ENCODE measurements at places on chromosomes 1 and 21.

GRCh38 chr1:242240077-242240476, 241.2 kb upstream of the MAP1LC3C start:
- no peak for DNase-seq

- DNase-seq: no peak
These were observed 126.2 kb upstream of the CD34 start for GRCh38 chr1:208036918-208037766.

- DNase-seq: no peak
These were observed 122.8 kb downstream of the NOS1AP start for GRCh38 chr1:162192306-162192678.

- DNase-seq: no peak
These were observed 217.9 kb downstream of the RWDD3 start for GRCh38 chr1:95451904-95452303.

- DNase-seq: no peak
These were observed 580 bp upstream of the NECTIN4 start for GRCh38 chr1:161089938-161090337.

DNA sequence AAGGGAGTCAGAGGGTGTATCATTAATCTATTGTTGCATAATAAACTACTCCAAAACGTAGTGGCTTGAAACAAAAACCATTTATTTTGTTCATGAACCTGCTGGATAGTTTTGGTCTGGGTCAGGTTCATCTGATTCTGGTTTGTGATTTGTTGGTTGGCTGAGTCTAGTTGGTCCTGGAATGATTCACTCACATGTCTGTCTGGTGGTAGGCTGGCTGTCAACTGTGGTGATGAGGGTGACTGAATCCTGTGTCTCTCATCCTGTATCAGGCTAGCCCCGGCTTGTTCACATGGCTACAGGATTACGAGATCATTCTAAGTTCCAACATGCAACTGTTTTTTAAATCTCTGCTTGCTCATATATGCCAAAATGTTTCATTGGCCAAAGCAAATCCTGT, 22.5 kb upstream of the SIKE1 start:
- peak; percentile 2 for DNase-seq

GRCh38 chr1:48526008-48526710, 54.2 kb upstream of the SPATA6 start:
- DNase-seq: peak; percentile 7

GRCh38 chr1:159612211-159612885, 24.7 kb downstream of the APCS start:
- DNase-seq: no peak

DNA sequence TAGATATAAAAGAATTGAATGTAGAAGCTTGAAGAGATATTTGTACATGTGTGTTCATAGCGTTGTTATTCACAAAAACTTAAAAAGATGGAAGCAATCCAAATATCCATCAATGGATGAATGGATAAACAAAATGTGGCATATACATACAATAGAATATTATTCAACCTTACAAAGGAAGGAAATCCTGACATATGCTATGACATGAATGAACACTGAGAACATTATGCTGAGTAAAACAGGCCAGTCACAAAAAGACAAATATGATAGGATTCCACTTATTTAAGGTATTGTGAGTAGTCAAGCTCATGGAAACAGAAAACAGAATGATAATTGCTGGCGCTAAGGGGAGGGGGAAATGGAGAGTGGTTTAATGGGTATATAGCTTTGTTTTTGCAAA, 47.0 kb upstream of the DYRK1A start:
- DNase-seq: no peak

DNA sequence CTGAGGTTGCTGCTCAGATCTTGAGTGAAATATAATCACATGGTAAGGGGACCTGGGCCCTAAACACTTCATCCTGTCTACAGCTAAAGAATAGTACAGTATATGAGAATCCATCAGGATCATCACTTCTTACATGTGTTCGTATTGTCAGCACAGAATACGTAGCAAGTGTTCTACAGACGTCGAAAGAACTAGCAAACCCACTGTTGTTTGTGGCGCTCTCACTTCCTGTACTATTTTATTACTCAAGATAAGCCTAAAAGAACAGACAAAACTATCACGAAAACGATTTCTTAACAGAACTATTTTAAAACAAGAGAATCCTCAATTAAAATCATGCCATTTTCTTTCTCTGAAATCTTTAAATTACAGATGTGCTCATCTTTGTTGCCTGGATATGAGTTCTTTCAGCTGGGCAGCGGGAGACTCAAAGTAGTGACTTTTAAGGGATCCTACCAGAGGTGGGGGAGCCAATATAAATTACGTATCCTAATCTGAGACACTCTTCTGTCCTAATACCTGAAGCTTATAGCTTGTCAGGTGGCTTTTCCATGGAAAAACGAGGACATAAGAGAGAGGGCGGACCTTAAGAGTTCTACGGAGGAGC, 724 bp downstream of the ST7L start:
- no peak for DNase-seq

DNA sequence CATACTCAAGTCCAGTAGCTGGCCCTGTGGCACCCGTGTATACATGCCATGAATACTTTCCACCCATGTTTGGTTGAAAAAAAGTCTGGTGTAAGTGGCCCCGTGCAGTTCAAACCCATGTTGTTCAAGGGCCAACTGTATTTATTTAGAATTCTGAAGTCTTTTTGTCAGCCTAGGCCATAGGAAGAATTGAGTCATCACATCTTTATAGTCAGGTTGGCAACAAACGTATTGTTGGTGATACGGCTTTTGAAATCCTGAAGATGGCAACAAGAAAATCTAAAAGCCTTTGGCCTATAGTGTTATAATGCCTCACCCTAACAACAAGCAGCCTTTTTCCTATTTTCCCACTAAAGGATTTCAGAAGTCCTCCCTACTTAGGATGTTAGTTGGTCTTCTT, 363.6 kb downstream of the PLPP3 start:
- no peak for DNase-seq

DNA sequence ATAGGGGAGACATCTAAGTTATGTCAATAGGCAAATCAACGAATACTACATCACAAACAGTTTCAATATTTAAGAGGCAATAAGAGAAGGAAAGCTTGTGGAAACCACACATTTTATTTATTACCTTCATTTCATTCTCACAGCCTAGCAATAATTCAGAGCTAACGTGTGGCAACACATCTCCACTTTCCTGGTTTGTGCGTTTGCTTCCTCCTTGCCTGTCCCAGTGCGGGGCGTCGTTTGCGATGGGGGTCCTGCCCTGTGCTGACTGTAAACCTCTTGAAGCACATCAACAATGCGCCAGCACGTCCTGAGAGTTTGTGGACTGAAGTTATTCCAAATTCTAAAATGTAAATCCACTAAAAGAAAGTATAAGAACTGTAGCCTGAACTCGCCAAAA, 14.4 kb upstream of the VPS26C start:
- DNase-seq: no peak

DNA sequence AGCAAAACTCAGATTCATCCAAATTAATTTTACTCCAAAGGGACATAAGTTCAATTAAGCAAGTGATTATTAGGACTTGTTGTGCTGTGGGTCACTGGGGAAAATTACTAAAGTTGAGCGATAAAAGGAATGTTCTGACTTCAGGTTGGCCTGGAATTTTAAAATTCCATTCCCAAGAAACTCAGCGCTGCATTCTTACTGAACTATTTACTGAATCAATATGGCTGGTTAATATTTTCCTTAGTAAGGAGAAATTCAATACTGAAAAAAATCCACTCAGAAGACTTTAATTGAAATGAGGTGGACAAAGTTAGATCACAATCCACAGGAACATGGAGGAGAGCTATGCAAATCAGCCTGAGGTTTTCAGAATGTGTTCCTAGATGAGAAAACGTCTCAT, 578.9 kb upstream of the NR5A2 start:
- DNase-seq: no peak

GRCh38 chr1:165903672-165904071, 76.3 kb downstream of the UCK2 start:
- DNase-seq: no peak

DNA sequence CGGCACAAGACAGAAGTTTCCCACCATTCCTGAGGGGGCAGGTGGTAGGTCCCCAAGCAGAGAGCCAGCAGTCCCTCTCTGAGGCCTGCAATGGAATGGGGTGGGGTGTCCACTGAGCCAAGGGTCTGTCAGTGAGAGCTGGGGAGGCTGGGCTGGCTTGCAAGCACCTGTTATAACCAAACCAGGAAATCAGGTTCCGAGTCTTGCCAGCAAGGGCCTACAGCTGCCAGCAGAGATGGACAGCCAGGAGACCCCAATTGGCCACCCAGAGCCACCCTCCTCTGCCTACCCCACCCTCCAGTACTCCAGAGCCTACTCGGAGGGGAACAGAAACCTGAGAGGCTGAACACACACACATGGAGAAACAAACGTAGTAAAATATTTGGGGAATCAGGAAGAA, 32.2 kb downstream of the PSEN2 start:
- DNase-seq: no peak

DNA sequence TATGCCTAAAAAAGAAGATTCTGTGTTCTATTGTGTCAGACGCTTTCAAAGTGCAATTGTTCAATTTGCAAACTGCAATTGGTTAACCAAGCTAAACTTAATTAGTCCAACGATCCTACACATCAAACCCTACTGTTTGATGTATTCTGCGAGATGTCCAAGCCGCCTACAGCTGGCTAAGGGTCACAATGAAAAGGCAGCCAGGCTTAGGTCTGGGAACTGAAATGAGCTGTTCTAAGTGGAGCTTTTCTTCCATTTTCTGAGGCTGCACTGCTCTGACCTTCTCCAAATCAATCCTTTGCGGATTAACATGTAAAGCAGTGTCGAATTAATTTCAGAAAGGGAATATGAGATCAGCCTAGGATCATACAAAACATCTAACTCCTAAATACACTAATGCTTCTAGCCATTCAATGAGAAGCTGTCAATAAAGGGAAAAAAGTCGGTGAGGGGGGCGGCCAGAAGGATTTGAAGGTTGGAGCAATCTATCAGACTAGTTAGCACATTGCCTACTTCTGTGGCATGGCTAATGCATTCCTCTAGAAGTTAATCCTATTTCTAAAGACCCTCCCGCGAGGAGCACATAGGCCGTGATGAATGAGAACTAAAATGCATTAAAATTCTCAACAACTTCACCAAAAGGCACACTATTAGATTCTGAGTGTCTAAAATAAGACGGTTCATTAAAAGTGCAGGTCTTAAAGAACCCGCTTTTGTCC, 119.0 kb downstream of the SIM2 start:
- DNase-seq: peak; percentile 66

- no peak for DNase-seq
These were observed 545.2 kb downstream of the MRPL39 start for GRCh38 chr21:25062061-25062460.

DNA sequence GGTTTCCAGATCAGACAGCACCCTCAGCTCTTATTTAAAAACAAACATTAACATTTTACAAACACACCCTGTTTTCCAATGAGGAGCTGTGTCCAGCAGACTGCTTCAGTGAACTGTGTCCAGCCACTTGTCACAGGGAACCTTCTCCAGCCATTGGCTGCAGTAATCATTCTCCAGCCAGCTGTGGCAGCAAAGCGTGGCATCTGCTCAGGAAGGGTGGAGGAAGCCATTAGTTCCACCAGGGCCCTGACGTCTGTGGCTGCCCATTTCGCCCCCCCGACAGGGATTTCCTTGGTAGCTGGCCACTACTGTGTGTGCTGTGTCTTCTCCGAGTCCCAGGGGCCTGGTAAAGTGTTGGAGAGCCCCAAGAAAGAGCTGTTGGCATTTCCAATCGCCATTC, 62.9 kb upstream of the SELENON start:
- DNase-seq: no peak

DNA sequence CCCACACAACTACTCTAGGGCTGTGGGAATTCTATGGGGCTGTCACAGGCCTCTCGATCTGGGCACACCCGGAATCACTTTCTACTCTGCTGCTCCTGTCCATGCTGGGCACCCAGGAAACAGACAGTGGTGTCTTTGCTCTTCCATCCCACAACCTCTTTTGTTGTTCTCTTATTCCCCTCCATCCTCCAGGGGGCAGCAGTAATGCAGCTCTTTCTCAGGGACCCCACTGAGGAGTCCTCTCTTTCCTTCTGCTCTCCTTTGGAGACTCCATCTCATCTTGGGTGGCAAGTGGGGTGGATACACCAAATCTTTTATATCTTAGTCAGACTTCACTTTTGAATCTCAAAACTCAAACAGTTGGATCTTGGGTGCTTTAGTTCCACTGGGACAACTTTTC, 206.3 kb downstream of the HS2ST1 start:
- no peak for DNase-seq

- no peak for DNase-seq
These were observed 120.2 kb downstream of the ETS2 start for GRCh38 chr21:38925923-38926322.

DNA sequence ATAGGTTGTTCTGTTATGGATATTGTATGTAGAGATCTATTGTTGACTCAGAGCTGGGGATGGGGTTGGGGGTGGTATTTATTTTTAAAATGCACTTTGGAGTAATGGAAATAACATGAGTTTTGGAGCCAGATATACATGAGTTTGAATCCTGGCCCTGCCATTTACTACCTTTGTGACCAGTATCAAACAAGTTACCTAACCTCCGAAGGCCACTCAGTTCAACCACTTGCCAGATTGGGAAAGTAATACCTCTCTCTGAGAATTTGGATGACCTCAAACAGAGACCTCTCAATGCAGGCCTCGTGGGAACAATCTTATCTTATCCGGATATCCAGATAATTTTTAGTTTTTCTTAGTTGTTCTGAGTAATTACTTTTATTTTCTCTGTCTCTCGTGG, 181.0 kb downstream of the FGGY start:
- DNase-seq: no peak

DNA sequence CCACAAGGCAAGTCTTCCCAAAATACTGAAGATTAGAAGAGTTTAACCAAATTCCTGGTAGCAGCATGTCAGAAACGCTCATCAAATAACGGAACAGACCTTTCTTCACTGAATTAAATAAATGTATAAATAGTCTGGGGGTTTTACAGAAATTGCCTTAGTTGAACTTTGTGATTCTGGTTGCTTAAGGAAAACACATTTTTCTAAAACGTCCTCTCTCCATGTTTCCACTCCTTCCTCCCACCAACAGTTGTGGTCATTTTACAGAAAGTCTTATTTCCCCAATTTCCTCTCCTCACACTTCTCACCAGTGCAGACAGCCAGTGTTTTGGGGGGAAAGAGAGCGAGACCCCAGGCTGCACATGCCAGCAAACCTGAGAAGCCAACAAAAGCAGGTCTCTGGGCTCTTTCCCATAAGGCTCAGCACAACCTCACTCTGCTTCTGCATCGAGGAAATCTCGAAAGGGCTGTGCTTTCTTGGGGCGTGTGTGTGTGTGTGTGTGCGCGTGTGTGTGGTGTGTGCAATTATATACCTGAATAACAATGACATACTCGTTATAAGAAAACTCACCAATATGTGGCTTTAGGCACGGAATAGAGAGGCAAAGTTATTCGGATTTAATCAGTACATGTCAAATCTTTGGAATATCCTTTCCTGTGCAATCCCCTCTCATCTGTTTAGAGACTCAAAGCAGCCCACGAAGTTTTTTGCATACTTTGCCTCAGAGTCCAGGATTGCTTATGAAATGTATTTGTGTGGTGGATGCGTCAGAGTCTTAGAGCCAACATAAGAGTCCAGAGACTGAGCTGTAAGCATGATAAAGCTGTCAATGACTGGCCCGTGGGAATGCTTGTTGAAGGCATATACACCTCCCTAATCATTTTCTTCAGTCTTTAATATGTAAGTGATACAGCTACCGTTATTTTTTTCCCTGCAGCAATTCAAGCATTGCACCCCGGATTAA, 2.0 kb downstream of the KCNJ15 start:
- DNase-seq: no peak

All from retinal pigment epithelial cell (primary cell).